Natural killer cell treated with Interleukin-12 subunit alpha and Interleukin-12 subunit beta and Interleukin-15 and Interleukin-18, amount 100 ng/mL, for 72 hours (primary cell): ENCODE measurements at places on chromosomes 12 and 14. TPM values are rescaled to one million over a fixed set of nuclear protein-coding genes. Genes with fewer than 3 reads are reported as not detected.

DNA sequence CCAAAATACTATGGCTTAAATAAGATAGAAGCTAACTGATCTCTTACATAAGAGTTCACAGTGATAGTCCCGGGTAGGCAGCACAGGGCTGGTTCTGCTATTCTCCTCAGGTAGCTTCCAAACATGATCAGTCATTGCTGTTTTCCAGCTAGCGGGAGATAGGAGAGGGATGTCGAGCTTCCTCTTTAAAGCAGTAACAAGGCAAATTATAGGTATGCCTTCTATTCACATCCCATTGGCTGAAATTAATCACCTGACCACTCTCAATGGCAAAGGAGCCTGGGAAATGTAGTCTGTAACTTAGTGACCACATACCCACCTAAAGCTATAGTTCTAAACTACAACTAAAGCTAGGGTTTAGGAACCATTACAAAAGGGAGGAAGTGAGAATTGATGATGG lies 34.5 kb upstream of the VRK1 start:
- DNase-seq: no peak

DNA sequence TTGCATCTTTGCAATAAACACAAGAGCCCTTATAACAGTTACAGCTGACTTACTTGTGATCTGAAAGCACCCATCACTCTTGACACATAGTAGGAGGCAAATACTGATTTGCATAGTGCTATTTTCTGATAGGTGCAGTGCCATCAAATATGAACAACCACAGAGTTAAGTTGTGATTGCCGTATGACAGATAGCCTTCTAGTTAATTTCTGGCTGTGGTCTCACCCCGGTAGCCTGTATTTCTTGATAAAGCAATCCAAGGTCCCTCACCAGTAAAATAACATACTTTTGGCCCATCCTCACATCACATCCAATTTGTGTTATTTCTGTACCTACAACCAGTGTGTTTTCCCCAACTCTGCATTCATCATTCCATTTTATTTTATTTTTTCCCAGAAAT lies 23.3 kb upstream of the STYK1 start:
- no peak for DNase-seq

GRCh38 chr12:639566-639965 lies 23.7 kb downstream of the NINJ2 start:
- DNase-seq: no peak

DNA sequence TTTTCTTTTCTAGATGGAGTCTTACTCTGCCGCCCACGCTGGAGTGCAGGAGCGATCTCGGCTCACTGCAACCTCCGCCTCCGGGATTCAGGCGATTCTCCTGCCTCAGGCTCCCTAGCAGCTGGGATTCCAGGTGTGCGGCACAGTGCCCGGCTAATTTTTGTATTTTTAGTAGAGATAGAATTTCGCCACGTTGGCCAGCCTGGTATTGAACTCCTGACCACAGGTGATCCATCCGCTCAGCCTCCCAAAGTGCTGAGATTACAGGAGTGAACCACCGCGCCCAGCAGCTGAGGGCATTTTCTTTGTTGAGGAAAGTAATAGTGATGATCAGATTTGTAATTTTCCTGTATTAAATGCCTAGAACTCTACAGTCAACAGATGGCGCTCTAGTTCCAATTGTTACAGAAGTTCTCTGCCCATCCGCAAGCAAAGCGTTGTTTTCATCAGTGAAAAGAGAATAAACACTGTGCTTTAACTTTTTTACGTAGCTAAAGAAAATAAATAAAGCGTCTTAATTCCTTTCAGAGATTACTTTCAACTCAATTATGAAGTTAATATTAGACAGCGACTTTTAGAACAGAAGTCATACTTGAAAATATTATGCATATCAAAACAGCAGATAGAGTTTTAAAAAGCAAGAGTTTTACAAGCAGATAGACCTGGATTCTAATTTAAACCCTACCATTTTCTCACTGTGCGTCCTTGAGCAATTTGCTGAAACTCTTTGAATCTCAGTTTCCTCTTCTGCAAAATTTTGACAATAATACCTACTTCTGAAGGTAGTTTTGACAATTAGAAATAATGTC lies 335.1 kb downstream of the DUSP6 start:
- DNase-seq: no peak

Gene SIX4
- not detected for total RNA-seq

Gene FAM222A
- 1.8 TPM for total RNA-seq

Gene P2RX2
- not detected for total RNA-seq
